Kidney (tissue), 22 donors: ENCODE measurements at places on chromosomes 7 and 10. TPM values are rescaled to one million over a fixed set of nuclear protein-coding genes. Genes with fewer than 3 reads are reported as not detected.

CDK14 gene
- 33.9 TPM for total RNA-seq

BTBD16 gene
- 1.2 TPM for total RNA-seq

GPNMB gene
- total RNA-seq = 60.6 TPM

ZNF804B gene
- 0.19 TPM for total RNA-seq

GIMAP5 gene
- total RNA-seq = 30.0 TPM

TET1 gene
- 2.2 TPM for total RNA-seq

PON2 gene
- 191 TPM for total RNA-seq

CDC123 gene
- total RNA-seq = 47.7 TPM

ZP3 gene
- 17.5 TPM for total RNA-seq

ELOVL3 gene
- 0.35 TPM for total RNA-seq

ICA1 gene
- 41.8 TPM for total RNA-seq

PRLHR gene
- total RNA-seq = not detected

GPR37 gene
- 4.4 TPM for total RNA-seq

AKR1B15 gene
- not detected for total RNA-seq

HACD1 gene
- total RNA-seq = 11.6 TPM

AKR1C8 gene
- 0.66 TPM for total RNA-seq

SGMS1 gene
- total RNA-seq = 100 TPM

PDE1C gene
- total RNA-seq = 5.5 TPM
